ENCODE measurements at places on chromosomes 2 and 18.

- peak; percentile 9 for DNase-seq
Measured at GRCh38 chr2:111007757-111008688, 112.7 kb upstream of the BCL2L11 start.

- no peak for DNase-seq
Measured at GRCh38 chr2:121524685-121525425, 5.8 kb upstream of the RNU4ATAC start.

- no peak for DNase-seq
Measured at GRCh38 chr2:171703574-171704347, 16.5 kb downstream of the DYNC1I2 start.

DNA sequence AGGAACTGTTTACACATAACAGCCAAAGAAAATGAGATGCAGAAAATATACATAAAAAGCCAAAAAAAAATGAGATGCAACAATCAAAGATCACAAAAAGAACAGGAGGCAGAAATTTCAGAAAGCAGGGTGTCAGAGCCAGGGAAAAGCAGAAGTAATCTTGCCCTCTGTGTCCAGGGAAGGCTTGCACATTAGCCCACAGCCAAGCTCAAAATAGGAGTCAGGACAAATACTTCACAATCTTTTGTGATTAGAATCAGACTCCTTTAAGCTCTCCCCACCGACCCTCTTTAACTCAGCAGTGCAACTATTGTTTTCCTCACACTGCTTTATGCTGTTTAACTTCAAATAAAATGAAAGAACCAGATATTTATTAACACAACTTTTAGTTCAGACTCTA, 34.6 kb downstream of the IAH1 start:
- DNase-seq: no peak

GRCh38 chr2:88874063-88874657, 182.7 kb downstream of the RPIA start:
- peak; percentile 11 for DNase-seq

GRCh38 chr2:178403671-178404306, 47.2 kb downstream of the PRKRA start:
- DNase-seq: no peak

- DNase-seq: no peak
Measured at GRCh38 chr2:58195662-58196061, 45.5 kb downstream of the FANCL start.

DNA sequence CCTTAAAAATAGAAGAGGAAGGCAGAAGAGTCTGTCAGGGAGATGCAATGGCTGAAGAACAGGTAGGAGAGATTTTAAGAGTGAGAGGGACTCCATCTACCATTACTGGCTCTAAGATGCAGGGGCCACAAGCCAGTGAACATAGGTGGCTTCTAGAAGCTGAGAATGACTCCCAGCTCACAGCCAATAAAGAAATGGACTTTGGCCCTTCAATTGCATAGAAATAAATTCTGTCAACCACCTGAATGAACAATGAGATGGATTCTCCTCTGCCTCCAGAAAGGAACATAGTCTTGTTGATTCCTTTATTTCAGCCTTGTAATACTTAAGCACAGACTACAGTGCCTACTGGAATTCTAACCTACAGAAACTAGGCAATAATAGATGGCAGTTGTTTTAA, 603.3 kb upstream of the NXPH2 start:
- DNase-seq: no peak

DNA sequence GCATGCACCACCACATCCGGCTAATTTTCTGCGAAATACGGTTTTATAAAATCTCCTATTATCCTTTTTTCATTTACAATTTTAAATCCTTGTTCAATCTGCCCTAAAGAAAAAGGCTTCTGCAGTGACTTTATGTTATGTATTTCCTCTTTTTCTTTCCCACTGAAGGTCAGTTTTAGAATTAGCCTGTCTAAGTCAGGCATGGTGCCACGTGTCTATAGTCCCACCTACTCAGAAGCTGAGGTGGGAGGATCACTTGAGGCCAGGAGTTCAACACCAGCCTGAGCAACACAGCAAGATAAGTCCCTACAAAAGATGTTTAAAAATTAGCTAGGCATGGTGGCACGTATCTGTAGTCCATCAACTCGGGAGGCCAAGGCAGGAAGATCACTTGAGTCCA, 39.8 kb upstream of the TNFRSF11A start:
- no peak for DNase-seq

DNA sequence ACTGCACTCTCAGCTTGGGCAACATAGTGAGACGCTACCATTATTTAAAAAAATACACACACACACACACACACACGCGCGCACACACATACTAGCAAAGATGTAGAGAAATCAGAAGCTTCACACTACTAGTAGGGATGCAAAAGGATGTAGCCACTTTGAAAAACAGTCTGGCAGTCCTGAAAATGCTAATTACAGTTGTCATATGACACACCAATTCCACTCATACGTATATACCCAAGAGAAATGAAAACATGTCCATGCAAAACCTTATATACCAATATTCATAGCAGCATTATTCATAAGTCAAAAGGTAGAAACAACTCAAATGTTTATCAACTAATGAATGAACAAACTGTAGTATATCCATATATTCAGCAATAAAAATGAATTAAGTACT, 90.3 kb downstream of the SLC25A12 start:
- DNase-seq: no peak

GRCh38 chr2:164802095-164802707, 39.4 kb downstream of the COBLL1 start:
- DNase-seq: no peak

DNA sequence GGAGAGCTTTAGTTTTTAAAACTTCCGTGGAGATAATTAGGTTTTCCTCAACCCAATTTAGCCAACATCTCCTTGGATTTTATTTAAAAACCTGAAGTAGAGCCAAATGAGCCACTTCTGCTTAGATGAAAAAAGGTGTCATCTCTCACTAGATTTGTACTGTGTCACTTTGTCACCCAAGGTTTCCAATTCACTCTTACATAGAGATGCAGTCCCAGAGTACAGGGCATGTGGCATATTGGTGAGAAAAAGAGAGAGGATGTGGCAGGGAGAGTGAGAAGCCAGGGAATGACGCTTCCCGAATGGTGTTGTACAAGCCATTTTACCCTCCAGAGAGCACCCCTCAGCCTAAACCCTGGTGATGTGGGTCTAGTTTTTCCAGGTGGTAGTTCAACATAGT, 44.4 kb upstream of the CTLA4 start:
- DNase-seq: no peak

GRCh38 chr2:113201496-113202304, 27.9 kb downstream of the PSD4 start:
- no peak for DNase-seq

GRCh38 chr2:12017499-12018157, 271.2 kb downstream of the LPIN1 start:
- no peak for DNase-seq

GRCh38 chr2:107412209-107412904, 414.3 kb upstream of the RGPD4 start:
- no peak for DNase-seq

DNA sequence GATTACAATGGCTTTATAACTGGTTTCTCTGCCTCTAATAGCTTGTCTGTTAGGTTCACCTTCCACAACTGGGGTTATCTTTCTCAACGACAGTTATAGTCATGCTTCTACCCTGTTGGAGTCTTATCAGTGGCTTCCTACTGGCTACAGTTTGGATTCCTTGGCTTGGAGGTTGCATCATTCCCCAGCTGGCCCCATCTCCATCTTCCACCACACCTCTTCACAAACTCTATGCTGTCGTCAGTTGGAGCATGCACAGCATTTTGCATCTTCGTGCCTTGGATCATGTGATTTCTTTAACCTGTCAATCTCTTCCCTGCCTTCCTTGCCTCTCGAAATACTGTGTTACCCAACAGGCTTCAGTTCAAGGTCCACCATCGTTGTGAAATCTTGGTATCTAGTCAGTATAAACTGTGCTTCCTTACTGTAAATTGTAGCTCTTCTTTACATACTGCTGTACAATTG, 316.3 kb upstream of the CXCR4 start:
- no peak for DNase-seq

- no peak for DNase-seq
Measured at GRCh38 chr2:169778446-169778845, 20.2 kb upstream of the SSB start.

- no peak for DNase-seq
Measured at GRCh38 chr18:76130845-76131244, 364.2 kb downstream of the ZNF516 start.

GRCh38 chr2:11482473-11483035, 16.6 kb upstream of the E2F6 start:
- DNase-seq: no peak

GRCh38 chr2:172427990-172428831, 825 bp downstream of the ITGA6 start:
- peak; percentile 19 for DNase-seq

DNA sequence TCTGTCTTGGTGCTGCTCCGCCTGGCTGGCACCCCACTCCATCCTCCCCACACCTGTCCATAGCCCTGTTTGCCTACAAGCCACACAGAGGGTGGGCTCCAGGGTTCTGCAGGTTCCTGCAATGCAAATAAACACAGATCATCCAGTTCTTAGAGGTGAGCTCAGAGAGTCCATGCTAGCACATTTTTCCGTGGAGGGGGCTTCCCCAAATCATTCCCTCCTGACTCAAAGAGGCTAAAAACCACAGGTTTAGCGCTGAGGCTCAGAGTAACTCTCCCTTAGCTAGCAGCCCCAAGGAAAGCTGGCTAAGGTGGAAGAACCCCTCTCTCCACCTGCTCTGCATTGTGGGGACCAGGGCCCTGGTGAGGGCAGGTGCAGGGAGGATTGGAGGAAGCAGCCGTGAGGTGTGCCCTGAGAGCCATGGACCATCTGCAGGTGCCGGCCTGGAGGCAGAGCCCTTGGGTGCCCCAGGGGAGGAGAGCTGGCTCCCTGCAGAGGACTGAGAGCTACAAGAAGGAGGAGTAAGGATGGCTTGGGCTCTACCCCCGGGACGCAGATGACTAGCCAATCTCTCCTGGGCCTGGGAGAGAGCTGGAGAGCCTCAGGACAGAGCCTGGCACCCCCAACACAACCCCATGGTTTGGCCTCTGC, 23.8 kb upstream of the TEX44 start:
- no peak for DNase-seq

- no peak for DNase-seq
Measured at GRCh38 chr2:109647636-109648035, 33.5 kb downstream of the SOWAHC start.

DNA sequence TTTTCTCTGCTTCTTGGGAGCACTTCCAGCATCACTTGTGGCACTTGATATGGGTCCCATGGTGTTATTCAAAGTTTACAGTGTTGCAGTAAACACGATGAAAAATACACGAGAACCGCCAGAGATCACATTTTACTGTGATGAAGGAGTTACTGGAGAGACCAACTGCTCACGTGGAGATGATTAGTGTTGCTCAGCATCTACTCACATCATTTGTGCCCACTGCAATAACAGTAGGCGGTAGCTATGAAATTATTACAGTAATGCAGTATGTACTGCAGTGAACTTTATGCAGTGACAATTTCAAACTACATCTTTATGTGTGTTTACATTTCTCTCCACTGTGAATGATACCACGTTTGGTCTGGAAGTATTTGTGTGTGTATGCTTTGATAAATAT, 93.5 kb downstream of the SLC4A3 start:
- DNase-seq: no peak

DNA sequence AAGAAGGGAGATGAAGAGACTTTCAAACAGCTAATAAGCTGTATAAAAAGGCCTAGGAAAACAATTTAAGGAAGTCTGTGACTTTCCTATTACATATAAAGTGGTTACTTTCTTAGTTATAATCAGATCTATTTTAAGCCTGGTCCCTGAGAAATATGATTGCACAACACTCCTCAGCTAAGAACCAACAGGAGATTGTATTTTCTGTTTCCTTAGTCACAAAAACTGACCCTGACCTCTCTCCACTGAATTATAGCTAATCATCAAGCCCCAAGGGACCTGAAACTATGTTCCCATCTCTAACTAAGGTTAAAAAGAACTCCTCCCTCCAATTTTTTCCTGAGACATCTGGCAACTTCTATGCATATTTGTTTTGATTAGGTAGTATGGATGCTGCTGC, 106.9 kb downstream of the ROCK1 start:
- DNase-seq: no peak

DNA sequence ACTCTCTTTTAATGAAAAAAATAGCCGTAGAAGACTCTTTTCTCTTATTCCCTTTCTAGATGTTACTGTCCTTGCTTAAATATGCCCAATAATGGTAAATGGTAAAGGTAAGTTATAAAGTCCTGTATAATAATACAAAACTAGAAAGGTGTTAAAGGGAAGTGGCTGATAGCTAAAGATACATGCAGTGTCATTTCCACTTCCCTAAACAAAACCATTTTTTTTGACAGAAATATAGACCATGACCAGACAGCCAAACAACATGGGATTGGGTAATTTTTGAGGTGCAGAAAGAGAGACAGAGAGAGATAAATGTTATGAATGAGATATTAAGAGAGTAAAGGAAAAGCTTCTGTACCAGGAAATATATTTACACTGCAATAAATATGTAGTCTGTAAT, 731.7 kb upstream of the REG3G start:
- DNase-seq: no peak

DNA sequence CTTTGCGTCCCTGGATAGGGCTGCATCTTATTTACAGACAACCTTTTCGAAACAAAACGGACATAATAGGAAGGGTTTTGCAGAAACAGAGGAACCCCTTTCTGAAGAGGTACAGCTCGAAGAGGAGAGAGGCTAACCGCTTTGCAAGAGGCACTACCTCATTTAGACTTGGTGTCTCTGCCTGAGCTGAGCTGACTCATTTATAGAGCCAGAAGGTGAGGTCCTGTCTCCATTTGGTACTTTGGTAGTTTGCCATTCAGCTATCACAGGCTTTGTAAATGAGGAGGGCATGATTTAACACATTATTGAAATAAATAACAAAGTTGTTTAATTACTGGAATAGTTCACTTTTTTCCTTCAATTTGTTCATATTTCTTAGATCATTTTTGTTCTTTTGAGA, 2.2 kb upstream of the NXPH2 start:
- no peak for DNase-seq

GRCh38 chr2:18740474-18740881, 151.1 kb upstream of the NT5C1B start:
- no peak for DNase-seq

DNA sequence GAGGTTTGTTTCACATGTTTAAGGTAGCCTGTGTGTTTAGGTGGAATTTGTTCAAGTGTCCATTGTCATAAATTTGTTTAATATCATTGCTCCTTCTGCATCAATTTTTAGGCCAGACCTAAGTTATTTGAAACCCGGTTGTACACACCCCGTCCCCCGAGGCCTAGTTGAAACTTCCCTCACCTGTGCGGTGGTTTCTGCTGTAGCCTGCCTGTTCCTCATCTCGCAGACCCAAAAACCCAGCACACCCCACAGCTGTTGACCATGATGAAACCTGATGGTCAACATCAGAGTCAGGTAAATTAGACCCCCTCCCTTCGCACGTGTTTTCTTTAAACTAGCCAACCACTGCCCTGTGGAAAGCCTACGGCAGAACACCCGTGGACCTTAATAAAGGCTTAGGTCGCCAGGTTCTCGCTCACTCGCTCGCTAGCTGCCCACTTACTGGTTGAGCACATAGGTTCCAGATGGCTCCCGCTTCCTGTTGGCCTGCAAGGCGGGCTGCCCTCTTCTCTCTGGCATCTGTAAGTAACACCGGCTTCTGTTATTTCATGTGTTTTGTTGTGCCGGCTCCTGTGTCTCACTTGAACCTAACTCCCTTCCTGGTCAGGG, 64.4 kb downstream of the EML6 start:
- DNase-seq: no peak
